ENCODE measurements at places on chromosomes 4 and X.

- no peak for DNase-seq
Observed at GRCh38 chr4:10007793-10008608, 13.3 kb downstream of the SLC2A9 start.

DNA sequence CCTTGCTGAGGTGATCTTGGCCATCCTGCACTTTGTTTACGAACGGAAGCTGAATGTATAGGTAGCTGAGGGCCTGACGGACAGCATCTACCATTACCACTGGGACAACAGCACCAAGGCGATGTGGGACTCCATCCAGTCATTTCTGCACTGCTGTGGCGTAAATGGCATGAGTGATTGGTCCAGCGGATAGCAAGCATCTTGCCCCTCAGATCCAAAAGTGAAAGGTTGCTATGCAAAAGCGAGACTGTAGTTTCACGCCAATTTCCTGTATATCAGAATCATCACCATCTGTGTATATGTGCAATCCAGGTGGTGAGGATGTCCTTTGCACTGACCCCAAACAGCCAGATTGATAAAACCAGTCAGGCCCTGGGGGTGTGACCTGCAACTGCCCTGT is 4.2 kb upstream of the PYURF start:
- no peak for DNase-seq

- DNase-seq: no peak
Observed at GRCh38 chrX:109939498-109939897, 63.4 kb upstream of the TMEM164 start.

GRCh38 chrX:101659601-101660063 is at the start of gene ARMCX2:
ARMCX2 (minus strand) TSS chrX:101659850; CDS start chrX:101657588, 2,262 bp downstream.
- peak; percentile 47 for DNase-seq

Data from hepatic stellate cell (primary cell).